ENCODE measurements at places on chromosomes 3 and 15.

- no peak for DNase-seq
Measured at GRCh38 chr15:68317281-68318007, 39.9 kb downstream of the FEM1B start.

- no peak for DNase-seq
Measured at GRCh38 chr15:39999538-40000200, 39.3 kb downstream of the SRP14 start.

DNA sequence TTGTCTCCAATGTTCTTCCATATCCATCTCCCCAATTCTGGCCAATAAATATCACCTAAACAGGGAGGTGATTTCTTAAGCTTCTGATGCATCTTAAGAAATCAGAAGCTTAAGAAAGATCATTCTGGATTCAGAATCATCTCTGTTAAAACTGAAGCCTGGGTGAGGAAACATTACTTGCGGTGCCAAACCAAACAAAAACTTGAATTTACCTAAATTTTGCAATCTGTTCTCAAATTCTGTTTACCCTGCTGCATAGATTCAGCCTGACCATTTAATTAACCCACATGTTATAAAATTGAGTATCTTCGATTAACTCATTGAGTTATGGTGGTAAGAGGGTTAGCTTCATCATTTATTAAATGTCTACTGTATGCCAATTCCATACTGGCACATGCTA is 204.4 kb upstream of the ZNF385D start:
- DNase-seq = no peak

GRCh38 chr15:74375303-74375693 is 7.9 kb upstream of the CYP11A1 start:
- no peak for DNase-seq

GRCh38 chr3:196202516-196202970 is 8.7 kb downstream of the ZDHHC19 start:
- no peak for DNase-seq

DNA sequence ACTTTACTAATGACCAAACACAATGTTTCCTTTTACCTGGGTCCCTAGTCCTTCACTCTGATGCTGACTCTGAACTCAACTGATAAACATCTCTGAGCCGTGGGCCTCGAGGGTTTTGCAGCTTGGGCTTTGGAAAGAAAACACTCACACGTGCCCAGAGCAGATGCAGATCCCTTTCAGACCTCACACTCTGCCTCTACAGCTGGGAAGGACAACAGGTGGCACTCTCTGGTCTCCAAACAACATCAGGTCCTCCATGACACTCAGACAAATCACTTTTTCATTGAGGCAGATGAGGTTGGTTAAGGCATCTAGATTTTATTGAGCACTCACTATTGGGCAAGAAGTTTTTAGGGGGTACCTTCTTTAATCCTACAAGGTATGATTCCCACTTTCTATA is 64.7 kb upstream of the NTRK3 start:
- no peak for DNase-seq

DNA sequence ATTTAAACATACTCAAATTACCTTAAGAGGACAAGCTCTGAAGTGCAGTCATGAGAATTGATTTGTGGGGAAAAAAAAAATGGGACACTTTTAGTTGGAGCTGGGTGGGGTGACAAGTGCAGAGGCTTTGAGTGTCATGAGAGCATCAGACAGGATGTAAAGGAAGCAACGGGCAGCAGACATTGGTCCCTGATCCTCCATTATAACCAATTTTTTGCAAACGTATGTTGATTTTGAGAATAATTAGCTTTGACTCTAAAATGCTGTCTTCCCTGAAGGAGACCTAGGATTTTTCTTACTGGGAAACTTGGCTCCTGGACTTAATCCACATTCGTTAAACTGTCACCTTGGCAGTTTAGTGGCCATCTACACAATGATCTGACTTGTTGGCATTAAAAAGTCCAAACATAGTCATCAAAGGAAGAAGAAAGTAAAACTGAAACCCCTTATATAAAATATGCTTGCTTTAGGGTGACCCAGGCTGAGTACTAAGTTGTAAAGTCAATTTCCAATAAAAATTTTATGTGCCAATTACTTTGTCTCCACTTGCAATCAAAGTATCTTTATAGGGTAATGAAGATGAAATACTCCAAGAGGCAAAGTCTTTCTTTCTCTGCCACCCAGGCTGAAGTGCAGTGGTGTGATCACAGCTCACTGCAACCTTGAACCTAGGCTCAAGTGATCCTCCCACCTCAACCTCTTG is 45.6 kb downstream of the BCL2L10 start:
- no peak for DNase-seq

GRCh38 chr15:49712846-49713450 is 92.1 kb downstream of the DTWD1 start:
- DNase-seq = no peak

GRCh38 chr15:49831206-49831965 is 210.5 kb downstream of the DTWD1 start:
- no peak for DNase-seq

GRCh38 chr15:57665939-57666338 is 40.6 kb upstream of the POLR2M start:
- no peak for DNase-seq

DNA sequence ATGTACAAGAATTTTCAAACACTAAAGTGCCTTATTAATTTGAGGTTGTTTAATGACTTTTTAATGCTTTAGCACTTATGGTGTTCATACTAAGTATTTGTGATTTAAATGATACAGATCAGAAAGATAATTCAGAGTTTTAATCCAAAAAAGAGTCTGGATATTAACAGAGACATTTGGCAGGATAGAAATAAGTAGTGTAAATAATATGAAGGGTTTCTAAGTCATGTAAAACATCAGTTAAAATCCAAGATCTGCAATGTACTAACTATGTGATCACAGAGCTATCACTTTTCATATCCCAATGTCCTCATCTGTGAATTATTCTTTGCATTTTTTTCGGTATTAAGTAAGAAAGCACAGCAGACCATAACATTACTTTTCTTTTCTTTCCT is 62.9 kb downstream of the CD200 start:
- DNase-seq = no peak

- no peak for DNase-seq
Measured at GRCh38 chr15:78651930-78652615, 11.1 kb upstream of the CHRNB4 start.

- no peak for DNase-seq
Measured at GRCh38 chr3:193795062-193795690, 202.2 kb downstream of the OPA1 start.

- peak; percentile 21 for DNase-seq
Measured at GRCh38 chr3:184417619-184418327, 37.9 kb downstream of the CHRD start.

- DNase-seq = no peak
Measured at GRCh38 chr3:21751886-21752285, 876 bp upstream of the ZNF385D start.

GRCh38 chr3:136042608-136043221 is 77.2 kb downstream of the PPP2R3A start:
- DNase-seq = no peak

DNA sequence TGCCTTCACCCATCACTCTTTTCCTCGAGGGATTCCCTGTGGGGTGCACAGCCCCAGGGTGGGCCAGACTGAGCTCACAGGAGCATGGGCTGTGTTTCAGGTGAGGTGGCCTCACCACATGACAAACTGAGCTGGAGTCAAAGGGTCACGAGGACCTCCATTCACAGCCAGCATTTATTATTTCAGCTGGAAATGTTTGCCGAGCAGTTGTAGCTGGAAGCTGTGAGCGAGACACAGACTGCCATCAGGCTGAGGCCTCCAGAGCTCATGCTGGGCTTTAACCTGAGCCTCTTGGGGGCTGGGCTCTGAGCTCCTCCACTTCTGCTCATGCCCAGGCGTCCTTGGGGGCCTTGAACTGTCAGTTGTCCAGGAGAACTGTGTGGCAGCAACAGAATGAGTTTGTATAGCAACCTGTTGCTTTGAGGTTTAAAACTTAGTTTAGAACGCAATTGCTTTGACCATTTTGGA is 57.5 kb downstream of the FLNB start:
- no peak for DNase-seq

GRCh38 chr15:38266247-38266986 is 13.8 kb downstream of the SPRED1 start:
- no peak for DNase-seq

GRCh38 chr3:175192536-175192935 is 333.4 kb downstream of the NAALADL2 start:
- no peak for DNase-seq

DNA sequence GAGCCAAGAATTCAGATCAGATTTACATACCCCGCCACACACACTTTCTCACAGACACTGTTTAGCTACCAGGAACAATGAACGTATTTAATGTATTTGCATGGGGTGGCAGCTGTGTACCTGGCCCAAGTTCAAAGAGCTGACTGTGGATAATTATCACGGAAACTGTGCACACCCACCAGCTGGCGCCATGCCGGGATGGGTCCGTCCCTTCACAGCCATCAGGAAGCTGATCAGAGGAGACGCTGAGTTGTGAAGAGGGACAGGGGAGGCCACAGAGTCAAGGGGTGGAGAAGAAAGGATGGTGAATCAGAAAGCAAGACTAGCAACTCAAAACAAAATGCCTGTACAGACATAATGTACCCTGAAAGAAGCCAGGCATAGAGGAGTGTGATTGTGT is 13.1 kb upstream of the PLA2G4D start:
- DNase-seq = no peak

DNA sequence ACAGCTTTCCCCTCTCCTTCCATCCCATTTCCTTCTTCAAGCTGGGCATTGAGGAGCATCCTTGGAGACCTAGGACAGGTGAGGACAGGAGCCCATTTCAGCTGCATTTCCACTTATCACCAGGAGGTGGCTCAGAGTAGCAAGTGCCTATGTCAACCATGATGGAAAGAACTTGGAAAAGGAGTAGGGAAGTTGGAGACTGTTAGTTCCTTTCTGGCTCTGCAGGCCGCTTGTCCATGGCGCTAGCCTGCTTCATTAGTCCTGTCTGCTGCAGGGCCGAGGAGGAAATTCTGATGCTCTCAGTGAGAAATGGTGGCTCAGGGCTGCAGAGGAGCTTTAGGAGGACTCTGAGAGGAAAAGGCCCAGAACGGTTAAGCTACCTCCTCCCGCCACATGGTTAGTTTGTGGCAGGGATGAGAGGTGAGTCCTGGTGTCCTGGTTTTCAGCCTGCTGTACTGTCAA is 7.0 kb upstream of the CD276 start:
- no peak for DNase-seq
